Mesothelial cell of epicardium (in vitro differentiated cells): ENCODE measurements at places on chromosomes 12 and 14. TPM values are rescaled to one million over a fixed set of nuclear protein-coding genes. Genes with fewer than 3 reads are reported as not detected.

Gene SDSL
- total RNA-seq: 9.5 to 12.9 TPM (median 11.6 TPM) in 3 replicates

Gene PCK2
- total RNA-seq: 18.9 to 22.2 TPM (median 20.6 TPM) in 3 replicates

Gene IFNG-AS1
- total RNA-seq: not detected in 3 replicates

Gene NTS
- total RNA-seq: 0.25 TPM in 1 of 3 replicates, not detected in the others

Gene MSRB3
- 19.9 to 20.4 TPM (median 19.9 TPM) in 3 replicates for total RNA-seq
